ENCODE measurements at places on chromosomes 11 and 22. TPM values are rescaled to one million over a fixed set of nuclear protein-coding genes. Genes with fewer than 3 reads are reported as not detected.

DNA sequence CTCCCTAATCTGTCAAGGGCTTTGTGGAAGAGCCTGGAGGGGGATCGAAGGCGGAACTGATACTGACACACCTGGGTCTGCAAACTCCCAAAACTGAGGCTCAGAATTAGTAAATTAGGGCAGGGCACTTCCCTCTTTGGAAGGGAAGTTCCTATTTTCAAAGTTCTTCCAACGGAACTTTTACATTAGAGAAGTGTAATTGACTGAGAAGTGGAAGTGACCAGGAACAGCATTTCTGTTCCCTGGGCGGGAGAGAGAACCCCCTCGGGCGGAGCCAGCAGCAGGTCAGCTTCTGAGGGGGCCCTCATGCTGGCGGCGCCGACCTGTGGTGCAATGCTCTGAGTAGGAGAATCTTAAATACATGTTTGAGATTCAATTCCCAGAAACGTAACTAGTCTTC, 1.1 kb upstream of the CBL start:
- no peak for DNase-seq

- DNase-seq, result no peak
These were observed 686.2 kb downstream of the OPCML start for GRCh38 chr11:132846075-132846474.

DNA sequence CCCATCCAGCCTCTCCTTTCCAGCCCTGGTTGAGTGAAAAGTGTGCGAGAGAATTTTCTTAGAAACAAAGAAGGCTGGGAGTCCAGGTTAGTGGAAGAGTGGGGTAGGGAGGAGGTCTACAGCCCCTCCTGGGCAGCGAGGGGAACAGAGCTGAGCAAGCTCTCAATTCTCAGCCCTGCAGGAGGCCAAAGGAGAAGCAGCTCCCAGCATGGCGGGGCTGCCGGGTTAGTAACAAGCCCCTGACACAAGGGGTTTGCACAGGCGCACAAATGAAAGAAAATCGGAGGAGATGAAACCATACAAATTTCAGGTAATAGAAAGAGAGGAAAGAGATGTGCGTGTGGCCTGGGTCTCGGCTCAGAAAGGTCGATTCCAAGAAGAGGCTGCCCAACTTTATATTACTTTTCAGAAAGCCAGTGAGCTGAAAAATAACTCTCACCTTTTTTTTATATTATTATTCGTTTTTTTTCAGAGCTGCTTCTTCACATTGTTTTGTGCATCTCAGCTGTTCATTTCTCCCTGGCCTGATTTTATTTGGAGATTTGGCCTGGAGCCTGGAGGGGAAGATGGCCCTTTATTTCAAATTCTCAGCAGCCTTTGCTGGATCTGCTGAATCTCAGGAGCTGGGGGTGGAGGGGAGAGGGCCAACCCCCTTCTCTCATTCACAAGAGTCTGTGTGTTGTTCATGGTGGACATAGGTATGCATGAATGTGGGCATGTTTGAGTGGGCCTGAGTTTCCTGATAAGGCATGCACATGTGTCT, 583.2 kb downstream of the BUD13 start:
- no peak for DNase-seq

GRCh38 chr22:36946421-36947158, 33.2 kb downstream of the CSF2RB start:
- no peak for DNase-seq

DNA sequence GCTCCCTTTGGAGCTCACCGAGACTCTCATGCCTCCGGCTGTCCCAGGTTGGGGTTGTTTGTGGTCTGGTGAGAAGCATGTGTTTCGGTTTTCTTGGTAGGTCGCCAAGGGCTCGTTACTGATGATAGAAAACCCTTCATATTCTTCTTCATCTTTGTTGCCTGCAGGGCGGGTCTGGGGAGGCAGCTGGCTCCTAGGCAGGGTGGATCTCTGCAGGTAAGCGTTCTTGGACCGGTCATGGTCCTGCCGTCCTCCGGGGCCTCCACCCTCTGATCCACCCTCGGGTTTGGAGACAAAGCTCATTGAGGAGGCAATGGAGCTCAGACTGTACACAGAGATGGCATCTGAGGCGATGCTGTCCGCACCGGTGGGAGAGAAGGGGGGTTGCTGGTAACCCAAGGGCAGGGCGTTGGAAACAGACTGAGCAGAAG, 64.3 kb upstream of the PITPNB start:
- no peak for DNase-seq

Gene SMTNL1
- not detected for total RNA-seq

Gene OR2AG1
- not detected for total RNA-seq

Gene VPREB1
- not detected for total RNA-seq
